Activated CD4-positive, alpha-beta T cell treated with anti-CD3 and anti-CD28 coated beads for 4 hours (primary cell): ENCODE measurements at places on chromosomes 11 and 22.

DNA sequence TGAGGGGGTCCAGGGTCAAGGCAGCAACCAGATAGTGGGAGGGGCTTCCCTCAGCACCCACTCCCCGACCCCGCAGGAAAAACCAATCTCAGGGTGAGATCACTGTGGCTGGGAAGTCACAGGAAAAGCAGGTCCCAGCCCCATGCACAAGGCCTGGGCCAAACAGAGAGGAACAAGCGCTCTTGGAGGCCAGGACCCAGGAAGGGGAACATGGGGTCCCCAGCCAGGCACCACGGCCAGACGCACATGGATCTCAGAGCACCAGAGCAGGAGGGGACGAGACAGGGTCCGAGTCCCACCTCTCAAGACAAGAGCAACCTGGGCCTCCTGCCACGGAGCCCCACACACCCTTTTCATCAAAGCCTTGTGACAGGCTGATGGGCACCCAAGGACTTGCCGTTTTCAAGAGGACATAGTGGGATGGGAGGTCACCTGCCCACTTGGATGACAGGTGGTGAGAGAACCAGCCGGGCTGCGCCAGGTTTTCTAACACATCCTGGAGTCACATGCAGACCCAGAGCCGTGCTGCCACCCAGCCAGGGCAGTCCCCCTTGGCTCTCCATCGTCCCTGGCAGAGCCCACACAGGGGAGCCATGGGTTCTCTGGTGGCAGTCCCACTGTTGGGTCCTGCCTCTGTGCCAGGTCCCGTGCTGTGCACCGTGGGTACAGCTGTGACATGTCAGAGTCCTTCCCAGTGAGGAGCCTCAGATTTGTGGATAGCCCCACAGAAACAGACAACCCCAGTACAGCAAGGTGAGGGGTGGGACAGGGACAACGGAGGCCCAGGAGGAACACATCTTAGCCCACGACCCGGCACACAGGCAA lies 13.2 kb downstream of the POLR3H start:
- no peak for DNase-seq

DNA sequence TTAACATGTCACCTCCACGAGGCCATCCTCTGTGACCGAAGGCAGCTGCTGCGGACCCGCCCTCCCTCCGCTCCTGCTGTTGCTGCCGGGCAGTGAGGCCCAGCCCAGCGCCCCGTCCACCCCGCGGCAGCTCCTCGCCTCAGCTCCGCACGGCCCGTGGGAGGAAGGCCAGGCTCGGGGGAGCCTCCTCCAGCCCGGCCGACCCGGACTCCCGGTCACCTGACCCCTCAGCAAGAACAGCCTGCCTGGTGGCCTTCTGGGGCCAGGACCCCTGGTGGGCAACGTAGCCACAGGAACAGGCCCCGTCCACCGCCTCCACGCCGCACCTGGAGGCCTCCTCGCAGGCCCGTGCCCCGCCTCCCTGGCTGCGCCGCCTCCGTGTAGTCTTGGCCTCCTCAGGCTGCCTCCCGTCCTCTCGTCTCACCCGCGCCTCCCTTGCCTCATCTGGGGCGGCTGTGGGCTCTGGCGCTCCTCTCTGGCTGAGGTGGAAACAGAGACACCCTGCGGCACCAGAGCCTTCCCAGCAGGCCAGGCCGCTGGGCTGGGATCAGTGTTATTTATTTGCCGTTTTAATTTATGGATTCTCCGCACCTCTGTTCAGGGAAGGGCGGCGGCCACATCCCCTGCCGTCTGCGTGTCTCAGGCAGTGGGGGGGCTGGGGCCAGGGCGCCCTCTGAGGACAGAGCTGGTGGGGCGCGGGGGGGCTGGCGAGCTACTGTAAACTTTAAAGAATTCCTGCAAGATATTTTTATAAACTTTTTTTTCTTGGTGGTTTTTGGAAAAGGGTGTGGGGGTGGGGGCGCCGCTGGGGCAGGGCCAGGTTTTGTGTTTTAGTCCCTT lies 25.4 kb downstream of the MOB2 start:
- no peak for DNase-seq

- no peak for DNase-seq
These were observed 6.7 kb upstream of the OOSP4A start for GRCh38 chr11:59957094-59957493.

DNA sequence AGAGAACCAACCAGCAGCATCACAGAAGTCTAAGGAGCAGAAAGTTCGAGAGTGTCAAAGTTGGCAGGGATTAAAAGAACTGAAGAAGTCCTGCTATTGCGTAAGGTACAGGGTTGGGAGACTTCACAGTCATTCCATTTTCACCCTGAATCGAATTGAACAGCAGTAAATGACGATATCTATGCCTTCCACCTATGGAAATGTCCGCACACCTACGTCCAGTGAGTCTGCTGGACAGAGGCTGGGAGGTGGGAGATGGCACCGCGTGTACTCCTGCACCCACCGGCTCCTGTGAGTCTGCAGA lies 116.7 kb downstream of the MICAL3 start:
- no peak for DNase-seq

DNA sequence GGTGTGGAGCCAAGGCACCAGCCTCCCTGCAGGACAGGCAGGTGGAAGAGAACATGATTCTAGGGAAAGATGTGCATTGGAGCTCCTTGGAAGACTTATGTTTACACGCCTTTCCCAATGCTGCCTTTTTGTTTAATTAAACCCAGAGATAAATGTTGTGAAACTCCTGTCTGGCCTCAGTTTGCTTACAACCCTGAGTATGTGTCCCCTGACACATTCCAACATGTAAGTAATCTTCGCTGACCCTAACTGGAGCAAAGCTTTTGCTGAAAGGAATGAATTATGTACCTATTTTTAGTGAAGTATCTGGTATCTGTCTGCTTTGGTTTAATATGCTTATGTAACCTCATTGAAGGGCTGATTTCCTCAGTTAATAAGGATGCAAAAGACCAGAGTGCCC lies 56.7 kb downstream of the APIP start:
- no peak for DNase-seq

GRCh38 chr11:34960277-34960676 lies 43.9 kb downstream of the PDHX start:
- DNase-seq = no peak

- DNase-seq = no peak
These were observed 36.9 kb downstream of the SHANK2 start for GRCh38 chr11:71215425-71215965.

DNA sequence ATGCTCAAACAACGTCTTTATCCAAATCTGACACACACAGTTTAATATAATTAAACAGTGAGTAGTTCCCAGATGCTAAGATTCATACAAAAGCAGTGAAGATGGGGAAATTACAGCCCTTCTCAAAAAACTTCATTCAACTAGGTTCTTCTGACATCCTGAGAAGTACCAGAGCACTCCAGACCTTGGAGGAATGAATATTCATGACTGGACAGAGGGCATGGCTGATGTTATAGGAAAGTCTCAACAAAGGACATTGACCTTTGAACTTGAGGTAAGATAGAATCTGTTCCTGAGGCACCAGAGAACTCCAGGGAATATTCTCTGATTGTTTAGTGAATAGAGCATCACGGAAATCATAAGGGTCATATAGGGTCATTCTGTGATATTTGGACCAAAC lies 106.4 kb upstream of the SLC5A12 start:
- no peak for DNase-seq

DNA sequence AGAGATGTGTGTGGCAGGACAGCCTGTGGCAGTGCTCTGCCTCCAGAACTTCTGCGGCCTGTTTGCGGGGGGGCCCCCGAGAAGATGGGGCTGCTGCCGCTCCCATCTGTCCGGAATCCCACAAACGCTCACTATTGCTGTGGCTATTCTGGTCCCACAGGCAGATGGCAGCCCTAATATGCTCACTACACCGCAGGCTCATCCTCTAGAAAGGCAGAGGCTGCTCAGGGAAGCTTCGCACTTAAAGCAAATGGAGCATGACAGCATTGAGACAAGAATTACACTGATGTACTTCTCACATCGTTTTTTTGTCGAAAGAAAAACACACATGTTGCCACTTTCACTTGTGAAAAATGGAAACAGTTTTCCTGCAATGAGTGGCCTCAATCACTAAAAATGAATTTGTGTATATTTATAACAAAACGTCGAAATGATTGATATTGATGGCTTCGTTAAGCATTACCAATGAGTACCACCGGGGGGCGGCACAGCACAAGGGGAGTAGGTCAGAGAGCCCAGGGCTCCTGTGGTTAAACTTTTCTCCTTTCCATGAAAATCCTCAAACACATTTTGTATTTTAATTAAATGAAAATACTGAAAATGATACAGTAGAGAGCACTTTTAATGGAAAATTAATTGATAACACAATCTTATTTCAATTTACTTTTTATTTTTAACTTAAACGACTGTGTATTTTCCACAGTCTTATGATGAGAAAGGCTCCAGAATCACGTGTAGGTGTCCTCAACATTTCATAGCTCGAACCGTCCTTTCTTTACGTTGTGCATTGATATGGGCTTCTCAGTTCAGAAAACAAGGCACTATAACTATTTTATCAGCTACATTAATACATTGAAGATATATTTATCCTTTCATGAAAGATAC lies 69.1 kb downstream of the CTTN start:
- peak; percentile 12 for DNase-seq

GRCh38 chr11:11740073-11740702 lies 101.6 kb upstream of the USP47 start:
- DNase-seq = no peak

GRCh38 chr22:26658671-26659478 lies 1.5 kb downstream of the MIAT start:
- peak; percentile 88 for DNase-seq

DNA sequence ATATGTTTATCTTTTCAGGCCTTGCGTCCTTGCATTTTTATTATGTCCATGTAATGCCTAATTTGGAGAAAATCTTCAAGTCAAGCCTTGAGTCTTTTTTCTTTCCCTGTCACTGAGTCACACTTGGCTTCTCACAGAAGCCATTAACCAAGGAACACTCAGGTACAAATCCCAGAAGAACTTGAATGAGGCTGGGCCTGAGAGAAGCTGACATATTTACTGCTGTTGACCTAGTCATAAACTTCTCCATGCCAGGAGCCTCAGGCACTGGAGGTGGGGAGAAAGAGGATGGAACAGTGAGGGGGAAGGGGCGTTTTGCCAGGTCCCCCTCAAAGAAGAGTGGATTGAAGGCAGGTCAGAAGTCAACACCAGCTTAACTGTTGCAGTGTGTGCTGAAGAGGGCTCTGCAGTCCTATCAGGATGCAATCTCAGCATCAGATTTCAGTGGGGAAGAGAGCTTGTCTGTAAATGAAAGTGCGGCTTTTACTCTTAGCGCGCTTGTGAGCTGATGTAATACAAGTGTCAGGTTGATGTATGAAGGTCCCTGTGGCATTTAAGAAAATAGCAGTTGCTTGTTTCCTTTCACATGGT lies 526.0 kb downstream of the ETS1 start:
- DNase-seq = no peak

GRCh38 chr11:43582024-43582862 lies 98.3 kb upstream of the HSD17B12 start:
- no peak for DNase-seq

DNA sequence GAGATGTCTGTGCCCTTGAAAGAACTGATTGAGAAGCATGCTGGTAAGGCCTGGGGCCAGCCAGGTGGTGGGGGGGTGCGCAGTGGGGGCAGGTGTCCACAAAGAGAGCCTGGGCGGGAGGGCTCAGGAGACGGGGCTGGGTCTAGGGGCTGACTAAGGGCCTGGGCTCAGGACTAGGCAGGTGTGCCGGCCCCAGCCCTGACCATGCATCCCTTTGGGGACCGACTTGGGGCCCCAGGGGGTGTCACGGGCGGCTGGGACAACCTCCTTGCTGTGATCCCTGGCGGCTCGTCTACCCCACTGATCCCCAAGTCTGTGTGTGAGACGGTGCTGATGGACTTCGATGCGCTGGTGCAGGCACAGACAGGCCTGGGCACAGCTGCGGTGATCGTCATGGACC lies 4.4 kb downstream of the NDUFV1 start:
- DNase-seq = no peak

- DNase-seq = no peak
These were observed 20.5 kb downstream of the RNF169 start for GRCh38 chr11:74769055-74769707.

DNA sequence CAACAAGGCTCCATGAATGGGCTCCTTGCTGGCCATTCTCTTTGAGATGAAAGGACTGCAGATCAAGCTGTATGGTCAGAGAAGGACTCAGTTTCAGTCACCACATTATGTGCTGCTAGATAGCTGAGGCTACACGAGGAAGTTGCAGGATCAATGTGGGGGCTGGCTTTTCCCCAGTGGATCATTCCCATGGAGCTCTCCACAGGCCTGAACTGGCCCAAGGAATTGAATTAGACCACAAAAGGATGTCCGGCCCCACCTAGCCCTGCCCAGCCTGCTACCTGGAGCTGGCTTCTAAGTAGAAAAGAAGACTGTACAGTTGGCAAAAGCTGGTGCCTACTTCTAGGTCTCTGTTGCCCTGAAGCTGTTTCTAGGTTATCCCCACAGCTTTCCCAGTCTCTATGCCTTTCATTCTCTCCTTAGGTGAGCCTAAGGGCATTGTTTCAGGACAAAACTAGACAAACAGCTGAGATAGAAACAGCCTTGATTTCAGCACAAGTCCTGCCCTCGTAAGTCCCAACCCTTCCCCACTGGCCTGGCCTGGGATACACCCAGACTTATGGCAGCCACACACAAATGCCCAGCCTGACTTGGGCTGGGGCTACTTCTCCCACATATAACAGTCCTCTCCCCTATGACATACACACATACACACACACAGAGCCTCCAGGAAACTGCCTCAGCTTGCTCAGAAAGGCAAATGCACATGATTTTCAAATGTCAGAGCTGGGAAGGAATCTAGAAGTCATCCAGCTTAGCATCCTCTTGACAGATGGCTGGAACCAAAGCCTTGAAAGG lies 129.1 kb upstream of the NCAM1 start:
- no peak for DNase-seq

DNA sequence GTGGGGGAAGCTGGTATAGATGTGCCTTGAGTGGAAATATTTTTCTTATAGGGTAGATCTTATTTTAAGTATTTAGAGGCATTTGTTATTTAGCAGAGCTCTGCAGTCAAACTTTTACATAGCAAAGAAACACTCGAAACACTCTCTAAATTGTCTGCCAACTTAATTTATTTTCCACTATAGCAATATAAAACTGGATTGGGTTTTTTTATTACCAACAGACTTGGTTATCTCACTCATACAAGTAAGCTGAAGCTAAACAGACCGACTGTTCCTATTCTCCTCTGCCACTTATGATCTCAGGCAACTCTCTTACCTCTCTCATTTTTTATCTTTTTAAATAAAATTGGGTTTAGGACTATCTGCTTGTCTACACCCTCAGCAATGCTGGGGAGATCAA lies 4.6 kb downstream of the RAB38 start:
- DNase-seq = no peak
